ENCODE measurements at places on chromosomes 1 and 21. TPM values are rescaled to one million over a fixed set of nuclear protein-coding genes. Genes with fewer than 3 reads are reported as not detected.

PROX1 gene
- 11.6 TPM for total RNA-seq

GRCh38 chr1:210688512-210689234 lies 360.0 kb downstream of the HHAT start:
- no peaks in the 10 kb centered on the region for H3K27me3 ChIP-seq
- no peaks in the 10 kb centered on the region for H3K36me3 ChIP-seq
- H3K4me3 ChIP-seq, result no peak overlapping the region

DNA sequence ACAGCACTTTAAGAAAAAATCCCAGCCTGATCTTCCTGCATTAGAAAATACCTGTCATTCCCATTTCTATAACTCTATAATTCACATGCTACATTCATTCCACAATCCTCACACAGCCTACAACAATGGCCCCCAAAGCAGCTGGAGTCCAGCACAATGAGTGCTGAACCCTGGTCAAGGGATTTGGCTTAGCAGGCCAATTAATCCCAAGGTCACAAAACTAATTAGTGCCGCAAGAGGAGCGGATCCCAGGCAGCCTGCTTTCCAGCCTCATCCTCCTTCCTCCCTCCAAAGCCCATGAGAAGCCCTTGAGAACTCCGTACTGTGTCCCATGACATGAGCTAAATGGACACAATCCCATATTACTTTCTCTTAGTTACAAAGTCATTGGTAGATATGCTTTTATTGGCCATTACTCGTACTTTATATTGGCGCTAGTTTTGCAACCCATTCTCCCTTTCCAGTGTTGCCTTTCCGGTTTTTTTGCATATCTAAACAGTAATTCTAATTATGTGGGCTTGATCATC lies 94.8 kb downstream of the DAB1 start:
- no peak overlapping the region for H3K27ac ChIP-seq
- no peaks in the 10 kb centered on the region for H3K27me3 ChIP-seq
- H3K4me1 ChIP-seq, result no peaks in the 10 kb centered on the region
- no peak for DNase-seq

DNA sequence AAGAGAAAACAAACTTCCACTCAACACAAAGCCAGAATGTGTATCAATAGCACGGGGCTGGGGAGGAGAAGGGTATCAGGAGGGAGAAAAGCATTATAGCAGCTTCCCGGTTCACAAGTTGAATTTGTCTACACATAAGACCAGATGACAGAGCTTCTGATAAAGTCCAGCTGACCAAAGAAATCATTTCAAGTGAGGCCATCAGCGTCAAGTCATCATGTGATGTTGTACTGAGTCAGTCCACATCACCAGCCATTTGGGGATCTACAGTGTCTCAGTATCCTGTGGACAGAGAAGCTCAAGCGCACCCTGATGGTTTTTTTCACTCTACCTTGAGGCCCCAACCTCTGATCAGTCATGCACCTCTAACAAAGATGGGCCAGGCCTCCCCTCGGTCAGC lies 33.0 kb downstream of the SETD4 start:
- H3K27me3 ChIP-seq, result no peaks in the 10 kb centered on the region
- no peaks in the 10 kb centered on the region for H3K4me1 ChIP-seq
- no peak overlapping the region for H3K27ac ChIP-seq
- no peak overlapping the region for H3K4me3 ChIP-seq
- no peaks in the 10 kb centered on the region for H3K36me3 ChIP-seq

DNA sequence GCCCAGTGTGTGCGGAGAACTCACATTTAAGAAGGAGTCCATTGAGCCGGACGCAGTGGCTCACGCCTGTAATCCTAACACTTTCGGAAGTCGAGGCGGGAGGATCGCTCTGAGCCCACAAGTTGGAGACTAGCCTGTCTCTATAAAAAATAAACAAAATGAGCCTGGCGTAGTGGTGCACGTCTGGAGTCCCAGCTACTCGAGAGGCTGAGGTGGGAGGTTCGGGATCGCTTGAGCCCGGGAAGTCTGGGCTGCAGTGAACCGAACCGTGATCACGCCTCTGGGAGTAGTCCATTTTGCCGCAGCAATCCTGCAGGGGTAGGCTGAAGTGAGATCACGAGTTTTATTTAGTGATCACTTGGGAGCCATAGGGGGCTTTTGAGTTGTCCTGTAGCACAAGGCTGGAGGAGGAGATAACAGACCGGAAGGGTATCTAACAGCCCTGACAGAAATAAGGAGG lies 497 bp upstream of the FUCA1 start:
- H3K4me3 ChIP-seq, result peak overlapping the region; percentile 92
- no peaks in the 10 kb centered on the region for H3K4me1 ChIP-seq
- peaks cover 5% of the 10 kb centered on the region for H3K36me3 ChIP-seq
- H3K27me3 ChIP-seq, result no peaks in the 10 kb centered on the region
- DNase-seq, result no peak
- peak overlapping the region; percentile 42 for H3K27ac ChIP-seq

GRCh38 chr1:84006591-84006990 lies 7.7 kb upstream of the TTLL7 start:
- H3K27ac ChIP-seq, result no peak overlapping the region
- DNase-seq, result no peak
- no peaks in the 10 kb centered on the region for H3K27me3 ChIP-seq
- H3K36me3 ChIP-seq, result no peaks in the 10 kb centered on the region
- no peak overlapping the region for H3K4me3 ChIP-seq
- no peaks in the 10 kb centered on the region for H3K4me1 ChIP-seq

CFAP126 gene
- not detected for total RNA-seq

FCER1G gene
- total RNA-seq, result 16.0 TPM

DNA sequence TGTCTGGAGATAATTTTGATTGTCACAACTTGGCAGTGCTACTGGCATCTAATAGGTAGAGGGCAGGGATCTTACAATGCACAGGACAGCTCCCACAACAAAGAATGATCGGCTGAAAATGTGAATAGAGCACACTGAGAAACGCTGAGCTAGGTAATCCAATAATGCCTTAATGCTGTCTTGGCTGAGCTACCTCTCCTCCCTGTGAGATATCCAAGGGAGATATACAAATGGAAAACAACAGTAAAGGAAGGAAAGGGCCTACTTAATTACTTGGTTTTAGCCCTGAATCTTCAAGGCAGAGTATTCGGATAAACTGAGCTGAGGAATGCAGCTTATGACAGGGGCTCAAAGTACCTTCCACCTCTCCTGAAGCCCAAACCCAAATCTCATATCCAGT lies 2.9 kb downstream of the DNASE2B start:
- DNase-seq, result no peak
- no peak overlapping the region for H3K27ac ChIP-seq
- H3K4me1 ChIP-seq, result no peaks in the 10 kb centered on the region
- no peaks in the 10 kb centered on the region for H3K36me3 ChIP-seq
- no peaks in the 10 kb centered on the region for H3K27me3 ChIP-seq

DNA sequence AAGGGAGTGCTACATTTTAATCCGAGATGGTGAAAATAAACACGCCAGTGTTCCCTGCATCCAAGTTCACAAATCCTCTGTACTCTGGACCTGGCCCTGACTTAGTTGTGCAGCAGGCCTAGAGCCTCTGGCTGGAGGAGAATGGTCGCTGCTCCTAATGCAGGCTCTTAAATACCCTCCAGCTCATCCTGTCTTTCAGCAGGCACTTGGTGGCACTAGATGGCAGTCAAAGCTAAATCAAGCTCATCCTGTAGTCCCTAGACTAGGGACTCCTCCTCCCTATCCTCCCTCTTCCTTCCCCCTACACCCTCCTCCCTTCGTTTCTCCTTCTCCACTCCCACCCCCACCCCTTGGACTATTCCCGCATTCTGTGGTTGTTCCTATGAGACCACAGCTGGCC lies 41.6 kb upstream of the MTR start:
- no peaks in the 10 kb centered on the region for H3K27me3 ChIP-seq
- no peaks in the 10 kb centered on the region for H3K36me3 ChIP-seq
- DNase-seq, result no peak
- H3K4me3 ChIP-seq, result no peak overlapping the region
- H3K27ac ChIP-seq, result no peak overlapping the region
- no peaks in the 10 kb centered on the region for H3K4me1 ChIP-seq

GRCh38 chr1:202628646-202629215 lies 81.5 kb downstream of the SYT2 start:
- no peak for DNase-seq
- H3K4me1 ChIP-seq, result no peaks in the 10 kb centered on the region
- H3K27me3 ChIP-seq, result no peaks in the 10 kb centered on the region
- no peak overlapping the region for H3K4me3 ChIP-seq
- no peaks in the 10 kb centered on the region for H3K36me3 ChIP-seq
- no peak overlapping the region for H3K27ac ChIP-seq

DNA sequence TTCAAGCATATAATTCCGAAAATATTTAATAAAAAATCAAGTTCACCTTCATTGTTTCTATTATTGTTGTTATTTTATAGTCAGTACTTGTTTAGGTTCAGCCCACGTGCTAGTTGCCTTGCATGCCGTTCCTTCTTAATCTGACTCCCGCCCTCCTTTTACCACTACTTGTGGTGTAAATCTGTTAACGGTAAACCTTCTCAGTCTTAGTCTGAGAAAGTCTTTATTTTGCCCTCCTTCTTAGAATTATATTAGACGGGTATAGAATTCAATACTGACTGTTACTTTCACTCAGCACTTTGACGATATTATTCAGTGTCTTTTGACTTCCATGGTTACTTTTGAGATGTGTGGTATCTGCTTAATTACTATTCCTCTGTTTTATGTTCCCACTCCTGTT lies 104.8 kb downstream of the RGL1 start:
- H3K4me3 ChIP-seq, result no peak overlapping the region
- H3K27me3 ChIP-seq, result no peaks in the 10 kb centered on the region
- no peak overlapping the region for H3K27ac ChIP-seq
- H3K4me1 ChIP-seq, result no peaks in the 10 kb centered on the region

CYP4B1 gene
- not detected for total RNA-seq

AIRE gene
- not detected for total RNA-seq

GRCh38 chr1:23616292-23616824 lies 57.1 kb upstream of the ID3 start:
- no peaks in the 10 kb centered on the region for H3K4me1 ChIP-seq
- H3K4me3 ChIP-seq, result no peak overlapping the region
- H3K27ac ChIP-seq, result no peak overlapping the region
- H3K27me3 ChIP-seq, result no peaks in the 10 kb centered on the region

CRNN gene
- not detected for total RNA-seq

DNA sequence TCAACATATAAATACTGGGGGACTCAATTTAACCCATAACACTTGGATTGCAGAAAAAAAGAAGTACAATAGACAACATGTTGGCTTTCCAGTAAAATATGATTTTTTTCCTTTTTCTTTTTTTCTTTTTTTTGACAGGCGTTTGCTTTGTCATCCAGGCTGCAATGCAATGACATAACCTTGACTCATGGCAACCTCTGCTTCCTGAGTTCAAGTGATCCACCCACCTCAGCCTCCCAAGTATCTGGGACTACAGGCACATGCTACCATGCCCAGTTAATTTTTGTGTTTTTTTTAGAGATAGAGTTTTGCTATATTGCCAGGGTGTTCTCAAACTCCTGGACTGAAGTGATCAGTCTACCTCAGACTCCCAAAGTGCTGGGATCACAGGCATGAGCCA lies 1512.0 kb upstream of the PRMT6 start:
- H3K27me3 ChIP-seq, result no peaks in the 10 kb centered on the region
- no peak for DNase-seq
- no peaks in the 10 kb centered on the region for H3K36me3 ChIP-seq

- H3K4me3 ChIP-seq, result no peak overlapping the region
- H3K27ac ChIP-seq, result no peak overlapping the region
- H3K36me3 ChIP-seq, result no peaks in the 10 kb centered on the region
- no peaks in the 10 kb centered on the region for H3K4me1 ChIP-seq
- H3K27me3 ChIP-seq, result no peaks in the 10 kb centered on the region
- no peak for DNase-seq
Observed at GRCh38 chr21:21183092-21183491, 184.9 kb downstream of the NCAM2 start.

FAM163A gene
- 0.10 TPM for total RNA-seq

LAMB3 gene
- total RNA-seq, result 110 TPM

- H3K36me3 ChIP-seq, result no peaks in the 10 kb centered on the region
- no peak overlapping the region for H3K27ac ChIP-seq
- no peak overlapping the region for H3K4me3 ChIP-seq
- H3K27me3 ChIP-seq, result no peaks in the 10 kb centered on the region
- H3K4me1 ChIP-seq, result no peaks in the 10 kb centered on the region
Observed at GRCh38 chr1:64453688-64454087, 16.2 kb upstream of the CACHD1 start.

DNA sequence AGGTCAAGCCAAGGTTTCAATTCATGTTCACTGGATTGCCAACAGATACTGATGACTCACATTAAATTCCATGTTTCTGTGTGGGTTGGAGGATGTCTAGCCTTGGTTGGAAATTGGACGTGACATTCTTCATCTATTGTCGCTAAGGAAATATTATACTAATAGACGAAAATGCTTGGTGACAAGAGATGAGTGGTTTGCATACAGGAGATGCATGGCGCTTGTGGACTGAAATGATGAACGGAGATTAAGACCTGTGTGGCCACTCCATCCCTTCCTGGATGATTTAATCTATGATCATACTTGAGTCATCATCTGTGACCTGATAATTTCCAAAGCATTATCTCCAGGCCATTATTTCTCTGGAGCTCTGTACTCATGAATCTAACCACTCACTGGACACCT lies 97.0 kb upstream of the CD34 start:
- H3K27me3 ChIP-seq, result no peaks in the 10 kb centered on the region
- no peak overlapping the region for H3K27ac ChIP-seq
- H3K4me3 ChIP-seq, result no peak overlapping the region
- H3K36me3 ChIP-seq, result no peaks in the 10 kb centered on the region

GRCh38 chr1:241557551-241558193 lies 25.5 kb downstream of the KMO start:
- no peaks in the 10 kb centered on the region for H3K4me1 ChIP-seq
- DNase-seq, result no peak
- H3K27me3 ChIP-seq, result no peaks in the 10 kb centered on the region

GRCh38 chr1:44810101-44810761 lies 1.9 kb downstream of the BTBD19 start:
- H3K36me3 ChIP-seq, result peaks cover 7% of the 10 kb centered on the region
- DNase-seq, result no peak
- H3K27me3 ChIP-seq, result no peaks in the 10 kb centered on the region
- H3K4me3 ChIP-seq, result no peak overlapping the region
- peak overlapping the region; percentile 94 for H3K27ac ChIP-seq

APOBEC4 gene
- not detected for total RNA-seq

DNA sequence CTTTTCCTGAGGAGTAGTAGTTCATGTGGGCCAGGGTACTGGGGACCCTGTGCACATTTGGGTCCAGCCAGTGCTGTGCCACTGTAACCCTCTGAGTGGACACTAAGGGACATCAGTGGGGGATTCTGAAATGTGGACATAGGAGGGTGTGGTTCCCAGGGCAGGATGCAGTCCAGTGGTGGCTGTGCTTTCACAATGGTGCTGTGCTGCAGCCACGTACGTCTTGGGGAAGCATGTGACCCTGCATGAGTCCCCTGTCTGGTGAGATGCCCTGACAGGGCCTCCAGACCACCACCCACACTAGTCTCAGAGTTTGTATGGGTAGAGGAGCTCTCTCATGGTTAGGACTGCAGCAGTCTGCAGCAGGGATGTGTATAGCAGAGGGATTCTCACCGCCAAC lies 37.8 kb upstream of the WNT2B start:
- H3K27me3 ChIP-seq, result no peaks in the 10 kb centered on the region
- no peak overlapping the region for H3K27ac ChIP-seq
- H3K4me1 ChIP-seq, result no peaks in the 10 kb centered on the region
- no peak overlapping the region for H3K4me3 ChIP-seq
- H3K36me3 ChIP-seq, result no peaks in the 10 kb centered on the region
- no peak for DNase-seq

Measured in colonic mucosa (tissue), 4 donors.